ENCODE measurements at places on chromosomes 4 and X.

DNA sequence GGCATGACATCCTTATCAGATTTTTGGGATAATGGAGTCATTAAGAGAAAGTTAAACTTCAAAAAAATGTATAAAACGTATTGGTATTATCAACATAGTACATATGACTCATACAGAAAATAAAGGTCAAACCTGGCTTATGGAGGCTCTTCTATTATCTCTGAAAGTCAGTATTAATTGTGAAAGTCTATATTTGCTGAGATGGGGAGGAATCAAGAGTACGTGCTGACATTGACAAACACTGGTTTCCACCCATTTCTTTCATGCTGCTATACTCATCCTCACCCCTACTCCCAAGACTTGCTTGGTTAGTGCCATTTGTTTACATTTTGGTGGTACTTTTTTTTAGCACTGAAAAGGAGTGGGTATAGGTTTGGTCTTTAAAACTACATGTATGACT is 30.8 kb upstream of the PLA2G12A start:
- DNase-seq = no peak

GRCh38 chrX:130995439-130995838 is 62.7 kb upstream of the ARHGAP36 start:
- no peak for DNase-seq

- no peak for DNase-seq
Observed at GRCh38 chrX:10233173-10233572, 76.4 kb downstream of the CLCN4 start.

DNA sequence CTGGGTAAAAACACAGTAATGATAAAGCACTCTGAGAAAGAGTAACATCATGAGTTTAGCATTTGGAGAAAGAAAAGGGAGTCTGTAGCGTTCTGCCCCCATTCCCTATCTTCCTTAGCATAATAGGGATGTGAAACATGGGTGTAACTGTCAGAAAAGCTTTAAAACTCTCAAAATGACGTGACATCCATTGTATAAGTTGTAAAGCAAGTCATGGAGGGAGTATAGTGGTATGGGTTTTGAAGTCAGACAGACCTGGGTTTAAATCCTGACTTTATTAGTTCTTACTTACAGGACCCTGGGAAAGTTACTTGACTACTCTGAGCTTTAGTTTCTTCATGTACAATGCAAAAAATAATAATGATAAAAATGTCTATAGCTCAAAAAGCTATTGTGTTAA is 17.1 kb downstream of the FBXO8 start:
- no peak for DNase-seq

DNA sequence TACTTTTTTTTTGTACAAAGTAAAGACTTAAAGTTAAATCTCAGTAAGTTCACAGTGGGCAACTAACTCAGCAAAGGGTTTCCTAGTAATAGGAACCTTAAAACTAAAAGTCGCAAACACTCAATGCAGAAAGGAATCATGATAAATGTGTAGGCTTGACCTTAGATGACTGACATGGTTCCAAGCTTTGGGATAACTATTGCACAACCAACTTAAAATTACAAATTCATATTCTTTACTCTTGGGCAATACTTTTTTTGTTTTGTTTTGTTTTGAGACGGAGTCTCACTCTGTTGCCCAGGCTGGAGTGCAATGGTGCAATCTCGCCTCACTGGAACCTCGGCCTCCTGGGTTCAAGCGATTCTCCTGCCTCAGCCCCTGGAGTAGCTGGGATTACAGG is 8.2 kb downstream of the ELOVL6 start:
- DNase-seq = no peak

DNA sequence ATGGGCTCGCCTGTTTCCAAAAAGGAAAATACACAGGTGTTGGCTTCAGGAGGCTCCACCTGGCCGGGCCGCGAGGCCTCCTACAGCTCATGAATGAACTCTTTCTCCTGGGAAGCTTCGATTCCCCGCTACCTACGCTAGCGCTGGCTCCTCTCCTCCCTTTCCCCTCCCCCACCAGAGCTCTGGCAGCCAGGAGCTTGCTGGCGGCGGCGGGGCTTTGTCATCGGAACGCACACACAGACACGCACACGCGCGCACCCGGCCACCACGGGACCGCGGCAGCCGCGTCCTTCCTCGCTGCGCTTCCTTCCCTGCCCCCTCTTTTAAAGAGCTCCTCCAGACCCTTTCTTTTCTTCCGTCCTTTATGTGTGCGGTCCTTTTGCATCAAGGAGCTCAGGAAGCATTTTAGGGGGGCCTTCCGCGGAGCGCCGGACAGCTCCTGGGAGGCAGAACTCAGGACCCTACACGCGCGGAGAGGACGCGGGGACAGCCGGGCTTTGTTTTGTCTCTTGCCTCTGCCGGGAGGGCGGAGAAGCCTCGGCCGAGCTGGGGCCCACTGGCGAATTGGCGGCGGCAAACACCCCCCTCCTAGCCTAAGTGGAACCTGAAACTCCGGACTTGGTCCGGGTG is 70.2 kb upstream of the BCOR start:
- DNase-seq = no peak

- no peak for DNase-seq
Observed at GRCh38 chr4:100786481-100786880, 268.7 kb upstream of the EMCN start.

- no peak for DNase-seq
Observed at GRCh38 chr4:9792381-9792780, 10.9 kb downstream of the DRD5 start.

DNA sequence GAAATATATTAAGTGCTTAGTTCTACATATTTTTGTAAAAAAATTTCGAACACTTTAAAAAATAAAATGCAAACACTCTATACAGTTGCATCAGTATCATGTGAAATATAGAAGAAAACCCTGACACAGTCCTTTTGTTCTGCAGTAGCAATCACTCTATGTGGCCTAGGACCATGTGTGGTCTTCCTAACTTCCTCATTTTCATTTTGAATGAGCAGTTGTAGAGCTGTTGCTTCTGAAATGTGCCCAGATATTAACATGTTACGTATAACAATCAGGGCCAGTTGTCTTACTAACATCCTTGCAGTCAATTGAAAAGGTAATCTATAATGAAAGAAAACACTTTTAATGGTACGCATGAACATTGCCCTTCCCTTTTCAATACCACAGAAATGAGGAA is 107.9 kb downstream of the ZNF827 start:
- DNase-seq = no peak

Measured in activated gamma-delta T cell (primary cell).